Neural crest cell (in vitro differentiated cells): ENCODE measurements at places on chromosomes 1 and 21. TPM values are rescaled to one million over a fixed set of nuclear protein-coding genes. Genes with fewer than 3 reads are reported as not detected.
A peak's percentile ranks its signal among the peaks of the same experiment; 100 is the strongest.

DNA sequence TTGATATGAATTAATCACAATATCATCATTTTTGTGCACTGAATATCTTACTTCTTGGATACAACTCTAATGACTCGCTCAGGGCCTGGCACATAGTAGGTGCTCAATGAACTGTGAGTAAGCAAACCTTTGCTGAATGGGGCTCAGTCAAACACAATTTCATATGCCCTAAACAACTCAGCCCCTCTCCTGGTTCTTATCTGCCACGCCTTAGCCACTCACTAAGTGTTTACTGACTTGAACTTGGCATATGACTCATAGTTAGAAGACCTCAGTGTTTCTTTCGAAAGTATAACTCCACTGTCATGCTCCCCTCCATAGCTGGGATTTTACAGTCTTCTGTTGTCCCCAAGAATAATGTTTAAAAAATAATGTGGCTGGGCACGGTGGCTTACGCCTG, 4.8 kb upstream of the IFNLR1 start:
- no peak for DNase-seq

GRCh38 chr1:209057083-209057482, 526.4 kb upstream of the CAMK1G start:
- DNase-seq = no peak

DNA sequence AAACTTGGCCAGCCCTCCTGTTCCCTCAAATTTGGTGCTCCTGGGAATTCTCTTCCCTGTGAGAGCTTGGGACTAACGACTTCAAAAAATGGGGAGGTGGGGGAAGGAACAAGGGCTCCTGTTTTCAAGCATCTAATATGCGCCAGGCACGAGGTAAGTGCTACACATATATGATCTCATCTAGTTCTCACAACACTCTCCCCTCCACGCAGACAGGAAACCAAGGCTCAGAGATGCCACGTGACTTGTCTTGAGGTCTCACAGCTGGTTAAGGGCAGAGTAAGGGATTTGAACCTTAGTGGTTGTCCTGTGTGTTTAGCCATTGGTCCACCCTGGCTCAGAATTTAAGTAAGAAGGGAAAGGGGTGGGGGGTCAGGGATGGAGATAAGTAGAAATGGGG, 125.9 kb downstream of the DMRTB1 start:
- DNase-seq = no peak

- DNase-seq = no peak
Measured at GRCh38 chr1:241406421-241406820, 49.4 kb upstream of the RGS7 start.

- DNase-seq = no peak
Measured at GRCh38 chr1:204139088-204139487, 12.8 kb downstream of the ETNK2 start.

The CD1B gene
- not detected in 2 replicates for total RNA-seq

The TNFRSF18 gene
- not detected in 2 replicates for total RNA-seq

The IL10 gene
- total RNA-seq = not detected in 2 replicates

DNA sequence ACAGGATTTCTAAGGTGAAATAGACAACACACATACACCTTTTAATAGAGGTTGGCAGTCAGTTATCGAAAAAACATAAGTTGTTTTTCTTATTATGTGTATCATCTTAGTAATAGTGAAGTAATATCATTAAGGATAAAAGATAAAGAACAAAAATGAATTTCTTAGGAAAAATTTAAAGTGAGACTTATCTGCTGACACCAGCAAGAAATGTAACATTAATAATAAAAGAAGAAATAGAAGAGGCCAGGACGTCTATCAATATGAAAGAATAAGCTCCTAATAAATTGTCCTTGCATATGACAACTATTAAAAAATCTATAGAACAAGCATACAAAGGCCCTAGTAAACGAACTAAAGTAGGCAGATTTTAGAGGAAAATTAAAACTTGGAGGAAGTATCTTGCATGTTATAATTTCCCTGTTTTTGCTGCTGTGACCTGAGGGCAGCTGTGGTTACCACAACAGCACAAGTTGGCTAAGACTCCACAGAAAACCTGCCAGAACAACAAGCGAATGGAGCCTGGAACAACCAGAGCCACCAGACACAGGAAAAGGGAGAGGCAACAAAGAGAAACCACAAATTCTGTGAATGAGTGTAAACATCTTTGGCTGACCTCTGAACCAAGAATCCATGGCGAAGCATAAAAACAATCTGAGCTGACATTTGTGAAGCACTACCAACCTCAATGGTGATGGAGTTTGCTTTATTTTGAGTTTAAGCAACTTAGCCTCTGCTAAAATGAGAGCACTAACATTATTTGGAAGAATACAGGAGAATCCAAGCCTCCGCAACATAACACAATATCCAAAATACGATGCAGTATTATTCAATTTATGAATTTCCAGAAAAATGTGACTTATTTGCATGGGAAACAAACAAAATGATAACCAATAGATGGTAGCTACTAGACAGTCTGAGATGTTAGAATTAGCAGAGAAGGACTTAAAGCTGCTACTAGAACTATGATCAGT, 207.5 kb downstream of the KCNT2 start:
- DNase-seq = no peak

The SLC35F3 gene
- 2.5 and 2.6 TPM in 2 replicates for total RNA-seq

- DNase-seq = no peak
Measured at GRCh38 chr21:34878940-34879339, 170.2 kb downstream of the RUNX1 start.

DNA sequence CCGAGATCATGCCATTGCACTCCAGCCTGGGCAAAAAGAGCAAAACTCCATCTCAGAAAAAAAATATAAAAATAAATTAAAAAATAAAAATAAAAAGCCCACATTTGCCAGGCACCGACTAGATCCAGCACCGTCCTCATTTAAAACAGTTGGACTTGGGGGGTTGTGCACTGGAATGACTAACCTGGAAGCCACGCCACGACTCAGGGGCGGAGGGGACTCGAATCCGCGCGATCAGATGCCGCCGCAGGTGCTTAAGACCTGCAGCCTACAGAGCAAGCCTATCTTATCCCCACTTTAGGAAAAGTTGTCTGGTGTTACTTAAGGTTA, 38.5 kb downstream of the ZBTB8OS start:
- no peak for DNase-seq

DNA sequence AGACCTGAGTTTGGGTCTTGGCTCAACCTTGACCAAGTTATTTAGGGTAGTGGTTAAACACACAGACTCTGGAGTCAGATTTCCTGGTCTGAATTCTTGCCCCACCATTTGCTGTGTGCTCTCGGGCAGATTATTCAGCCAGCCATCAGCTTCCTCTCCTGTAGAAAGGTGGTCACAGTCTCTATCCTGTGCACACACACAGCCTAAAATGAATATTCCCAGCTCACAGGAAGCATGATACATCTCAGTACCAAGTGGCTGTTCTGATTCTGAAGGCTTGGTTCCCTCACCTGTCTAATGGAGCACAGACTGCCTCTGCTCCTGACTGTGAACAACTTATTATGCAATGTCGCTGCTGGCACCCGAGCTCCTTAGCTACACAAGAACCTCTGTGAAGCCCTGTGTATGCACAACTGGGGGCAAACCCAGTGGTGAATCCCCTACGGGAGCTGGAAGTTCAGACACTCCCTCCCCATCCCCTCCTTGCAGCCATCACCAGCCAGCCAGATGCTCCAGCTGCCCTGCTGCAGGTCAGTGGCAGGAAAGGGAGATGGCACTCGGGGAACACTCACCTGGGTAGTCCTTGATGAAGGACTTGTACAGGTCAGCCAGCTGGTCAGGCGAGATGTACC, 13.7 kb downstream of the ENO1 start:
- no peak for DNase-seq

GRCh38 chr1:174258148-174258550, 98.8 kb downstream of the RABGAP1L start:
- DNase-seq = peak; percentile 57

DNA sequence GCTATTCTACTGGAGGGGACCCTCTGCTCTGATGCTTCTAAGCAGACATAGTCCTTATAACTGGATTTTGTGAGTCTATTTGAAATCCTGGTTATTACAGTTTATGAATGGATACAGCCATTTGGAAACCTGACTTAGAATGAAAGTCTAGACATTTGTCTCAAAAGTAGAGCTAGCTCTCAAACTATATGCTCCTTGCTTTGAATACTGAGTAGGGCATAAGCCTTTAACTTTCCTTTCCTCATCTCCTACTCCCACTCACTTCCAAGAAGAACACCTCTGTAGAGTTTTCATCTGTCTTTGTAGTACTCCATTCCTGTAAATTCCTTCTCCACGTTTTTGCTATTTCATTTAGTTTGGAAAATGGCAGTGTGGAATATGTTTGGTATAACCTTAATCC, 9.0 kb upstream of the ARID1A start:
- no peak for DNase-seq

The SPATA45 gene
- total RNA-seq = 0.68 and 1.3 TPM in 2 replicates
